ENCODE measurements at places on chromosomes 2 and 18.
A peak's percentile ranks its signal among the peaks of the same experiment; 100 is the strongest.

DNA sequence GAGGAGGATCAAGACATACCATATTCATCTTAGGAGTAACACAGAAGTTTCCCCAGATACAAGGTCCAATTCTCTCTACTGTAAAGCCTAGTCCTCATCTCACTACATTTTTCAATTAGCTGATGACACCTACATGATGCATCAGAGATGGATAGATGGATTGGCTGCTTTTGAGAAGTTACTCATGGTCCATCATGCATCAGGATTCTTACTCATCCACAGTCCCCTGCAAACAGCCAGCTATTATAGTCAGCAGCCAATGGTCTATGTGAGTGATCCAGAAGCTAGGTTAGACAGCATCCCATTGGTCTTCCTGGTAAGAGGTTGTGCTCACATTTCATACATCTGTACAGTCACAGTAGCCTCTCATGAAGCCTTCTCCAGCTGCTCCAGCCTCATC lies 154.5 kb upstream of the NRP2 start:
- DNase-seq: peak; percentile 72

DNA sequence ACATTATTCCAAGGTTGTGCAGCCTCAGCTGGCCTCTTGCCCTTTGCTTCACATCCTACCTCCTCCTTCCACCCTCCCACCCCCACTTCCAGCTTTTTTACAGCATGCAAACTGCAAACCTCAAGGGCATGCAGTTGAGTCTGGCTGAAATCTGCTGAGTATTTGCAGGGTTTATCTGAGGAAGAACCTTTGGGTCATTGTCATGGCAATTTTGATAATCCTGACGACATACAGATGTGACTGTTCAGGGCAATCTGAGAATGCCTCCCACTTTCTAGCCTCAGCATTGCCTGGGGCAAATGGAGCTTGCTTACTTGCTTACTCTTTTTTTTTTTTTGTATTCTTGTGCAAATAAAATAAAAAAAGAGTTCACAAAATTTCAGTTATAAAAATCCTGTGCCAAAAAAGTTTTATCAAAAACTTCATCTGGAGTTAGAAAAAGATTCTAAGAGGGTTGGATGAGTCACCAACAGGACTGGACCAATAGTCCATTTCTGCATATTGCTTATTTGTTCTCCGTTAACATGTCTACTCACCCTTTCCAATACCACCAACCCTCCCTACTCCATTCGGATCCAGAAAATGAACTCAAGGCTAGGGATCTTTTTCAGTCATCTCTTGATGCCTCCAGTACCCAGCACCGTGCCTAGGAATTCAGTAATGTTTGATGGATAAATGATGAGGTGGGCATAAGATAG lies 23.6 kb upstream of the LHCGR start:
- no peak for DNase-seq

DNA sequence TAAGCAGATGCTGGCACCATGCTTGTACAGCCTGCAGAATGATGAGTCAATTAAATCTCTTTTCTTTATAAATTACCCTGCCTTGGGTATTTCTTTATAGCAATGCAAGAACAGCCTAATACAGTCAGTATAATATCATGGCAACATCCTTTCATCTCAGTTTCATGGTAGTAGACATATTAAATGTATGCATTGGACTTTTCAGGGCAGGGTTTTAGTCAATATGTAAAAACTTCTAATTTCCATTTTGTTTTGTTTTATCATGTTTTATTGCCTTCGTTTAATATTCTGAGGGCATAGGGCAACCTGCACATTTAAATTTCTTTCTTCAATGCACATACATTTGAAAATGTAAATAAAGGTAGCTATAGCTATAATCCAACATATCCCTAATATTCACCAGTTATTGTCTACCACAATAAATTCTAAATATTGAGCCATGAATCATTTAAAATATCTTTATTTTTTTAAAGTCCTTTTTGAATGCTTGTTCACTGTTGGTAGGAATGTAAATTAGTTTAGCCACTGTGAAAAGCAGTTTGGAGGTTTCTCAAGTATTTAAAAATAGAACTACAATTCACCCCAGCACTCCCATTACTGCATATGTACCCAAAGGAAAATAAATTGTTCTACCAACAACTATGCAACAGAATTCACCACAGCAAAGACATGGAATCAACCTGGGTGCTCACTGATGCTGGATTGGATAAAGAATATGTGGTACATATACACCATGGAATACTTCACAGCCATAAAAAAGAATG lies 41.8 kb upstream of the GRB14 start:
- DNase-seq: no peak

GRCh38 chr2:176814740-176815367 lies 397.7 kb upstream of the HNRNPA3 start:
- peak; percentile 45 for DNase-seq

GRCh38 chr18:45540125-45540524 lies 75.2 kb upstream of the SLC14A2 start:
- DNase-seq: no peak

DNA sequence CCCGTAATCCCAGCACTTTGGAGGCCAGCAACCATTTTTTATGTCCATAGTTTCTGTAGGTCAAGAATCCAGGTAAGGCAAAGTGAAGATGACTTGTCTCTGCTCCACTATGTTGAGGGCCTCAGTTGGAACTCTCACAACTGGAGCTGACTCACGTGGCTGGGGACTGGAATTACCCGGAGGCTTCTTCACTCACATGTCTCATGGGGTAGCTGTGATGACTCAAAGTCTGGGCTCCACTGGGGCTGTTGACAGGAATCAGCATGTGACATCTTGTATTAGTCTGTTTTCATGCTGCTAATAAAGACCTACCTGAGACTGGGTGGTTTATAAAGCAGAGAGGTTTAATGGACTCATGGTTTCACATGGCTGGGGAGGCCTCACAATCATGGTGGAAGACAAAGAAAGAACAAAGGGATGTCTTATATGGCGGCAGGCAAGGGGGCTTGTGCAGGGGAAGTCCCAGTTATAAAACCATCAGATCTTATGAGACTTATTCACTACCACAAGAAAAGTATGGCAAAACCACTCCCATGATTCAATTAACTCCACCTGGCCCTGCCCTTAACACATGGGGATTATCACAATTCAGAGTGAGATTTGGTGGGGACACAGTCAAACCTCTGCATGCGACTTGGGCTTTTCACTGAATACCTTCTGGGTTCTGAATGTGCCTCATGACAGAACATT lies 7.8 kb upstream of the PPP1R1C start:
- DNase-seq: peak; percentile 99

GRCh38 chr2:72770879-72771461 lies 54.9 kb downstream of the EXOC6B start:
- DNase-seq: peak; percentile 74

- DNase-seq: no peak
Observed at GRCh38 chr2:16950436-16950835, 284.8 kb upstream of the CYRIA start.

GRCh38 chr2:42101206-42102023 lies 53.6 kb downstream of the PKDCC start:
- no peak for DNase-seq

DNA sequence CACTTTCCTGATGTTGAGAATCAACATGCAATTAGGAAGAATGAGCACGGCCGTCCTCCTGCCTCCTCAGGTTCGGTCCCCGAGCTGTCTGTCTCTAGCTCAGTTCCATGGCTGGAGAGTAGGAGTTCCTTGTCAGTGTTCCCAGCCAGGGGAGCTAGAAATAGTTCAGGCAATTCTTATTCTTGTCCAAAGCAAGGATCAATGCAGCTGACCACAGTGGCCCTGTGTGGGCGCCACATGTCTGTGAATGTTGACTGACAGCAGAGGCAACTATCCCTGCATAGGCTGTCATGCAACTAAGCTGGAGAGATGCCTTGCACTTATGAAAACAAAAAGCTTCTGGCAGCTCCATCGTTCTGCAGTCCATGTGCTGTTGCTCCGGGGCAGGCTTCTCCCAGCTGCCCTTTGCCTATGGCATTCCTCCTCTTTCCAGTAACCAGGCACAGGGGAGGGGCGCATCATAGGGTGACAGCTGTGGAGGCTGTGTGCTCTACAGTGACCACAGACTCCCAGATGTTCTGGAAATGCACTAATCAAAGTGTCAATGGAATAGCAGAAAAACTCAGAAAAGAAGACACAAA lies 58.7 kb downstream of the PDCL3 start:
- DNase-seq: no peak

- peak; percentile 90 for DNase-seq
Observed at GRCh38 chr2:119283873-119284331, 60.3 kb downstream of the STEAP3 start.

DNA sequence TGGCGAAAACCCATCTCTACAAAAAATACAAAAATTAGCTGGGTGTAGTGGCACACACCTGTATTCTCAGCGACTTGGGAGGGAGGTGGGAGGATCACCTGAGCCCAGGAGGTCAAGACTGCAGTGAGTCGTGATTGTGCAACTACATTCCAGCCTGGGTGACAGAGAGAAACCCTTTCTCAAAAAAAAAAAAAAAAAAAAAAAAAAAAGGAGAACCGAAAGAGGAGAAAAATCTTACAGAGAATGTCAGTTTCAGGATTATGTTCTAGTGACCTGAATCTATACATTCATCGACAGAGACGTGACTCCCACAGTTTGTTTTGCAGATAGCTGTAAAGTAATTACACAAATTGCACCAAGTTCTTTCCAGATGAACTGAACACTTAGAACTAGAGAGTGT lies 187.8 kb downstream of the FTCDNL1 start:
- no peak for DNase-seq

GRCh38 chr2:234341306-234341985 lies 155.4 kb downstream of the ARL4C start:
- no peak for DNase-seq

DNA sequence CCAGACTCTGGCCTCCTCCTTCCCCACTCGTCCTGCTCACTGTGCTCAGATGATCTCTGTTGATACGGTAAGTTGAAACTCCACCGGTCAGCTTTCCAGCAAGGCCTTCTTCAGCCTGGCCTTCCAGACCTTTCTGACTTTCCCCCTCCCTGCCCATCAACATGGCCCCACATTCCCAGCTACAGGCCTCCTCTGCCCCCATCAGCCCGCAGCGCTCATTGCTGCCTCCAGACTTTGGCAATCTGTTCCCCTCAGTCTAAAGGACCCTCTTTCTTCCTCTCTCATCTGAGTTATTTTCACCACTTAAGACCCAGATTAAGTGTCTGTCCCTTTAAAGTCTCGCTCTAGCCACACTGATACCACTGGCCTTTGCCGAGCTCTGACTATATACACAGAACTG lies 10.6 kb downstream of the LOXHD1 start:
- DNase-seq: no peak

DNA sequence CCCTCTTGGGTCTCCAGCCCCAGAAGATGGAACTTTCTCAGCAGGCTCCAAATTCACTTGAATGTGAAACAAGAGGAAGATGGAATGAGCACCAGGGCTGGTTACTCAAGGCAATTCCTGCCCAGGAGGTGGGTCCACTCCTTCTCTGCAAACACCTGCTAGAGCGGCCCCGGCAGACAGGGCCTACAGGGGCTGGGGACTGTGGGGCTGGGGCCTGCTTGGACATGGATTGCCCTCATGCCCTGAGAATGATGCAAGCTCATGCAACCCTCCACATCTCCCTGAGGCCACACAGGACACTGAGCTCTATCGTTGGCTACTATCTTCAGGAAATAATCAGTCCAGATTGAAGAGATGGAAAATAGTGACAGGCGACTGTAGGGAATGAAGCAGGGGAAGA lies 39.1 kb downstream of the TFCP2L1 start:
- DNase-seq: no peak

DNA sequence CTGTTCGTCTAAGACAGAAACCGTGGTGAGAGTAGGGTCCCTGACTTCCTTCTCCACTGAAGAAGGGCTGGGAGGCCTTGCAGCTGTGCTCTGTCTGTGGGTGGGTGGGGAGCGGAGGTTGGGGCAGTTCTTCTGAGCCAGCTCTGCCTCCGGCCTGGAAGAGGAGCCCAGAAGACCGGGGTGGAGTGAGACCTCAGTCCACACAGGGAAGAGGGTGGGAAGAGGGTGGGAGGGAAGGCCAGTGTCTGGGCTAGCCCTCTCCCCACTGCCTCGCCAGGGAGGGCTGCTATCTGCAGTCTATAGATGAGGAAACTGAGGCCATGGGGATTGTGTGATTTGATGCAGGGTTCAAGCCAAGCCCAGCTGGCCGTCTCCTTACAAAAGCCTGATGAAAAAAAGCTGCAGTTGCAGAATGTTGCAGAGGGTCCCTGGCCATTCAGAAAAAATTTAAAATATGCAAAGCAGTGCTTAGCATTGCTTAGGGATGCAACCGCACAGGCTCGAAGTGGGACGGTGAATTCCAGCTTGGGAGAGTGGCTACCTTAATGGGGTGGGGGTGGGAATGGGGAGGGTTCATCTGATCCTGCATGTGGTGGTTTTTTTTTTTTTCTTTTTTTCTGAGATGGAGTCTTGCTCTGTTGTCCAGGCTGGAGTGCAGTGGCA lies 181.6 kb upstream of the HS6ST1 start:
- no peak for DNase-seq

DNA sequence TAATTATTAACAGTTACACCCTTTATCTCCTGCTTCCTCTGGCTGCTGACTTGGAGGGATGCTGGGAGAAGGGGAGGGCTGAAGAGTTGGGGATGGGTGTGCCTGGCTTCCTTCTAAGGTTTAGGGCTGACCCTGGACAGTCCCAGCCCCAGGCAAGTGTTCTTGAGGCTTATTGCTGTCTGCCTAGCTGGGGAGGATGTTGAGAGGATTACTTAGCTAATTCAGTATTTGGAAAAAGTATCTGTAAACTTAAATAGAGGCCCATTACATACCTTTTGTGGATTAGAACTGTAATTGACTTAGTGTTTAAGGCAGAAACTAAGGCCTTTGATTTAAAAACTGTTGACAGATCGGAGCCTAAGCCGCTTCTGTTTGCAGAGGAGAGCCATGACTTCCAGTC lies 67.6 kb downstream of the AGAP1 start:
- DNase-seq: no peak

DNA sequence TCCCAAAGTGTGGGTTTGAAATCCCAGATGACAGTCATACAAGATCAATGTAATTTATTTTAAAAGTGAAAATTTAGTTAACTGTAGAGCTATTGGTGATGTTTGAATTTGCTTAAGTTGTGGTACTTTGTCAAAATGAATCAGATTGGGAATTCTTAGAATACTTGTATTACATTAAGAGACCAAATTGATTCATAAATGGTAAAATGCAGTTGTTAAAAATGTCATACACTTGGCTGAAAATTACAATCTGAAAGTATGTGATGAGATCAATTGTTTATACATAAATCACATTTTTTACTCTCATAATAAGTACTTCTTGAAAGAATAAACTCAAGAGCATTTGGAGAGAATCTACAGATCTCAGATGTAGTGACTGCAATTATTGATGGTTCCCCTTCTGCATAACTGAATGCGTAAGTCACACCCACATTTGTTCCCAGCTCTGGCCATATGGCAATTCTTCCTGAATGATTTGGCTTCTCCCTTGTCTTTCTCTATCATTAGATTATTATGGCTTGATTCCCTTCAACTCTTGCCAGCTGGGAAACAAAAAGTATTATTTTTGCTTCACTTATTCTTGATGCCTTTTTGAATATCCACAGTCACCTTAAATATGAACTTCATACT lies 558.5 kb downstream of the CPS1 start:
- DNase-seq: no peak

DNA sequence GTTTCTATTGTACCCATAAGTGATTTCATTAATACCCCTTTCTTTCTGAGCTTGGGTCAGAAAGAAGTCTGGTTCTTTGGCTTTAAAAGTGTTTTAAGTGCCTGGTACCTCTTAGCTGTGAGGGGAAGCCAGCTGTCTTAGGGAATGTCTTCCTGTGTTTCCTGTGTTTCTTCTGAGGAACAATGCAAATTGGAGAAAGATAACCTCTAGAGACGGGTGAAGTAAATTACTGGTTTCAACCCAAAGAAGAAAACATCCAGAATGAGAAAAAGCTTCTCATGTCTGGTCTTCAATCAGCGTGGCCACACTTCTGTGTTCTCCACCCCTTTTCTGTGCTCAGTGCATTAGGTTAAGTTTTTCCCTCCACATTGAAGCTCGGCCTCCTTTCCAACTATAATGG lies 10.2 kb upstream of the CHN1 start:
- no peak for DNase-seq

Measured in bronchial epithelial cell (primary cell).